ENCODE measurements at places on chromosomes 7 and 10. TPM values are rescaled to one million over a fixed set of nuclear protein-coding genes. Genes with fewer than 3 reads are reported as not detected.

Gene RALA
- total RNA-seq = 22.3 TPM

Gene NCF1
- total RNA-seq = 0.55 TPM

Gene CYTH3
- total RNA-seq = 47.4 TPM

Gene RET
- 0.26 TPM for total RNA-seq

Gene CRYGN
- not detected for total RNA-seq

Gene WDR86
- total RNA-seq = 3.2 TPM

Gene MBL2
- not detected for total RNA-seq

Gene ZMYND11
- 114 TPM for total RNA-seq

Gene OR6B1
- not detected for total RNA-seq

Gene RBM17
- total RNA-seq = 156 TPM

Gene RADIL
- total RNA-seq = 1.0 TPM

Gene TAF3
- 4.1 TPM for total RNA-seq

Gene CRHR2
- total RNA-seq = not detected

Gene PPP1R17
- not detected for total RNA-seq

Gene OR2A5
- not detected for total RNA-seq

Gene LBX1
- not detected for total RNA-seq

Gene H2BK1
- total RNA-seq = not detected

Gene DKK1
- total RNA-seq = 4.1 TPM

Gene RELN
- total RNA-seq = 10.5 TPM

Gene ACTL6B
- total RNA-seq = not detected

Gene HOXA7
- total RNA-seq = 0.26 TPM

Gene PLEKHA1
- total RNA-seq = 16.5 TPM

Gene TMEM270
- total RNA-seq = 1.1 TPM

Gene CALN1
- total RNA-seq = 2.3 TPM

Gene ENKUR
- total RNA-seq = not detected

Gene CACNB2
- total RNA-seq = 19.4 TPM

Gene AIMP2
- total RNA-seq = 22.5 TPM

Gene SORBS1
- total RNA-seq = 397 TPM

Gene TNS3
- total RNA-seq = 110 TPM

Gene MGMT
- 37.7 TPM for total RNA-seq

Gene FKBP6
- total RNA-seq = not detected

Gene COBL
- total RNA-seq = 3.9 TPM

Gene OR2A12
- not detected for total RNA-seq

Gene KCNIP2
- total RNA-seq = 8.6 TPM

Gene TAS2R40
- total RNA-seq = not detected

Gene ACSM6
- not detected for total RNA-seq

Gene GNAT3
- total RNA-seq = not detected

Gene ZNF425
- 8.8 TPM for total RNA-seq

Gene WEE2
- total RNA-seq = 0.07 TPM

Gene ANKRD1
- 0.35 TPM for total RNA-seq

Gene ADRB1
- total RNA-seq = not detected

Gene TNKS2
- total RNA-seq = 47.9 TPM

Gene ANK3
- total RNA-seq = 54.7 TPM

Gene CADPS2
- 119 TPM for total RNA-seq

Gene CNNM1
- total RNA-seq = 1.7 TPM

Gene SOSTDC1
- total RNA-seq = not detected

Gene ZNF783
- total RNA-seq = 15.8 TPM

Gene UCMA
- total RNA-seq = not detected

Gene OPALIN
- total RNA-seq = not detected

Measured in uterus (tissue), 4 donors.